ENCODE measurements at places on chromosomes 4 and X.

- DNase-seq, result no peak
Observed at GRCh38 chr4:132981611-132982010, 167.5 kb upstream of the PCDH10 start.

DNA sequence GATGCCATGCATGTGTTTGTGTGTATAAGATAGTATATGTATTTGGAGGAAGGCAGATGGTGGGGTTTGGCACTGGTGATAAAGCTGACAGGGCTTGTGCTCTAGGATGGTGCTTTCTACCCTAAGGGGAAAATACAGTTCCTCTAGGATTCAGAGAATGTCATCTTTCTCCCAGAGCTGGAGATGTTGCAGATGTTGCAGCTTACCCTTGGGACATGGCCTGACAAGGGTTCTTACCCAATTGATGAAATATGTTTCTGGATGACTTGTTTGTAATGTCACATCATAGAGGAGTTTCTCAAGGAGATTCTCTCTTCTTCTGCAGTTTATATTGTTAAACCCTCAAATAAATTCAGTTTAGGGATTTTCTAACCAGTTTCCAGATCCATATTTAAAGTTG lies 52.5 kb upstream of the PITX2 start:
- no peak for DNase-seq

- DNase-seq, result no peak
Observed at GRCh38 chrX:118632862-118633261, 94.5 kb upstream of the IL13RA1 start.

- DNase-seq, result no peak
Observed at GRCh38 chr4:75786526-75786925, 62.1 kb downstream of the USO1 start.

DNA sequence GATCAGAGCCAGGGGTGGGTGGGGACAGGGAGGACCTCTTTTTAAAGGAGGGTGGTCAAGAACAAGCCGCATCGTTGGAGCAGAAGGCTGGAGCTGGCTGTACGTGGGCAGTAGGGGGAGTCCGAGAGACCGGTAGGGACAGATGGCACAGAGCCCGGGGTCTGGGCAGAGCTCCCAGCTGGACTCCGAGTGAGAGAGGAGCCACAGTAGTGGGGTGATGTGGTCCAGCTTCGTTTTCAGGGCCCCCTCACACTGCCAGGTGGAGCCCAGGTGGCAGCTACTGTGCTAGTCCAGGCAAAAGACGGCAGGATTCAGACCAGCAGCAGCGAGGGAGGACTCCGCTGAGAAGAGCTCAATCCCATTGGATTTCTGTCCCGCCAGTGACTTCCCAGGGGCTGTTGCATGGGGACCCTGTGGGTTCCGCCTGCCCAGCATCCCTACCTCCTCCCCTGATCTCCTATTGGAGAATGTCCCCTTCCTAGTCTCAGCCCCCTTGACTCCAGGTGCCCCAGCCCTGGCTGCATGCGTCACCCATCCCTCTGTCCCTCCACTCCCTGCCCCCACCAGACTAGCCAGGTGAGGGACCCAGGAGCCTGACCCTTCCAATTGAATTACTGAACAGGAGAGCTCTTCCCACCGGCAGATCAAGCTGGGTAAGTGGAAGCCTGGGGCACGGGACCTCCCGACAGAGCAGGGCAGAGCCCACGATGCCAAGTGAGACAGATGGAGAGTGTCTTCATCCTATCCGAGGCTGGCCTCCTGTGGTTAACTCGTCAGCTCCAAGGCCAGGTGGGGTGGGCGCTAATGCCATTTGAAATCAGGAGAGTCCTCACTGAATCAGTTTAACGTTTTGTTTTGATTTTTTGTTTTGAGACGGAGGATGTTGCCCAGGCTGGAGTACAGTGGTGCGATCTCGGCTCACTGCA lies 2.9 kb downstream of the ARHGAP4 start:
- DNase-seq, result no peak

GRCh38 chr4:18980516-18981233 lies 959.1 kb upstream of the LCORL start:
- no peak for DNase-seq

Data from activated CD4-positive, CD25-positive, alpha-beta regulatory T cell (primary cell).